ENCODE measurements at places on chromosomes 6 and 20.
A peak's percentile ranks its signal among the peaks of the same experiment; 100 is the strongest.

DNA sequence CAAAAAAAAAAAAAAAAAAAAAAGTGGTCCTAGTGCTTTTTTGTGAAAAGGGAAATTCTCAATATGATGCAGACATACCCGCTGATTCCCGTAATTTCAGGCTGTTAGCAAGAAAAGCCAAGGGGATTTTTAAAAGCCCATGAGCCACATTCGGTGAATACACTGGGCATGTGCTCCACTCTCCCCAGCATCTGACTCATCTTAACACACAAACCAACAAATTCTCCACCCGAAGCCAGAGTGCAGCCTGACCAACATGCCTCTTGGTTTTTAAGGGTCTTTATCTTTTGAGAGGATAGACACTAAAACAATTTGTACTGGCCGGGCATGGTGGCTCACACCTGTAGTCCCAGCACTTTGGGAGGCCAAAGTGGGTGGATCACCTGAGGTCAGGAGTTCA is 45.5 kb upstream of the CD83 start:
- DNase-seq: no peak

GRCh38 chr20:46237227-46237626 is 71.1 kb downstream of the CDH22 start:
- no peak for DNase-seq

DNA sequence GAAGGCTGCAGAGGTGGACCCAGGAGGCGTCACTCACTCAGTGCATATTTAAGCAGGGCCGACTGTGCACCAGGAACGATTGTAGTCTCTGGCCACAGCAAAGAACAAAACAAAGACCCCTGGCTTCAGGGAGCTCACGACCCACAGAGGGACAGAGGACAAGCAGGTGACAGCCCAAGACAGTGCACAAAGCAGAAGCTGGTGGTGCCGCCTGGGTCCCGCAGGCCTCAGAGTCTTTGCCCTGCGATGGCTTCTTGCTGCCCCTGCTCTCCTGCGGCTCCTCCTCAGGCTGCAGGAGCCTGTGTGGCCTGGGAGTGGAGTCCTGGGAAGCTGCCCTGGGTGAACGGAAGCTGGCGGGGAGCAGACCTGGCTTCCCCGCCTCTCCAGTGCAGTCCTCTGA is 300.0 kb downstream of the PREX1 start:
- DNase-seq: no peak

DNA sequence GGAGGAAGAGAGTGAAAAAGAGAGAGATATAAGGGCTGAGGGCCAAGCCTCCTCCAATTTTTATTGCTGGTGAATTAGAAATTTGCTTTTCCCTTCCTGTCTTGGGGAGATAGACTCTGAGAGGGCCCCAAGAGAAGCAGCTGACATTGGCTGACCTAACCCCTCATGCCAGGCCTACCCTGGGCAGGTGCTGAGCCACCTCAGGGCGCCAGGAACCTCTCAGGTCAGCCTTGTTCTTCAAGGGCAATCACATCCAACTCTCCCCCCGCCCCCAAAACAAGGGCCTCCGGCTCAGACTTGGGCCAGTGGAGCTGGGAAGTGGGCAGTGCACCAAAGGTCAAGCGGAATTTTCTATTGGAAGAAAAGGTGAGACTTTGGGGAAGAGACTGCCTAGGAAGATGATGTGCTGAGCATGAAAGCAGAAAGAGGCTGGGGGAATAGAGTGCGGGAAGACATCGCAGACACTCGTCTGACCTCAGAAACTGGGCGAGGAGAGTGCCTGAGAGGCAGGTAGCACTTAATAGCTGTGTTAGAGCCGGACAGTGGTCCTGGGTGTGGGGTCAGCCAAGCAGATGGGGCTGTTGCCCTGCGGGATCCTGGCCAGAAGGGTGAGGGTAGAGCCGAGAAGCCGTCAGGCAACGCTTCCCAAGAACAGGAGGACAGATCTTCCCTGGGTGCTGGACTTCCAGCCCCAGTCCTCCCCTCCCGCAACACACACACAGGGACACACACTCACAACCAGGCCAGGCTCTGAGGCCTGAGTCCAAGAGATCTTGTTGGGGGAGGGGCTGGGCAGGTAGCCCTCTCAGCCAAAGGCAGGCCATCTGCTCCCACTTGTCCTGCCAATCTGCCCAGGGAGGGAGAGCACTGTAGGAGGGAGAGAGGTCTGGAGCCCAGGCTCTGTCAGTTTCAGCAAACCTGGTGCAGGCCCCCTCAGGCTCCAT is 3.7 kb upstream of the FASTKD5 start:
- no peak for DNase-seq

- peak; percentile 25 for DNase-seq
Measured at GRCh38 chr20:39800548-39800947, 838.4 kb downstream of the DHX35 start.

DNA sequence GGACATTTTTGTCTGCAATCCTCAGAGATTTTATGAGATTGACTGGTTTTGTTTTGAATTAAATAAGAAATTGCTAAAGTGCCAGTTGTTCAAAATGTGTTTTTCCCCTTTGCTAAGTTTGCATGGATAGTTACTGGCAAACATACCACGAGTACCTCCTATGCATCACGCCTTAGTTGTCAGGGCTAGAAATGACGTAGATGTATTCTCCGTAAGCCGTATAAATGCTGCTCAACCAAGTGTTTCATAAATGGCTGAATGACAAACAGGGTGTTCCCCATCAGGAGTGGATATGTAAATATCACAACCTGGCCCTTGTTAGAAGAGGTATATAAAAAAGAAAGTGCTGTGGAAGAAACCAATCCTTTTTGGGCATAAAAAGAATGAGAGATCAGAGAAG is 341.1 kb upstream of the ZFP64 start:
- DNase-seq: no peak

- DNase-seq: peak; percentile 10
Measured at GRCh38 chr20:15100506-15101160, 763.2 kb upstream of the FLRT3 start.

DNA sequence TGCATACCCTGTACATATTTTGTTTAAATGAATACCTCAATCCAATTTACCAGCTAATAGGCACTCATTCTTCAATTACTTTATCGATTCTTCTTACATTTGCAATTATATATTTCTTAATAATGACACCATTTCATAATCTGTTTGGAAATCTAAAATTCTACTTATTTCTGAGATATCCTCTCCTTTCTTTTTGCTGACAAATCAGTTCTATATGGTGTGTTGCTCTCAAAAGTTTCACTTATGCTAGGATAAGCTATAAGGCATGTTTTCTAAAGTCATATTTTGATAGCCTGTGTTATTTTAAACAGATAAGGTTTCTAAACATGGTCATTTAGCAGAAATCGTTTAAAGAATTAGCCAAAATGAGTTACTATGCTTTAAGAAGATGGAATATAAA is 140.6 kb upstream of the GJE1 start:
- no peak for DNase-seq

GRCh38 chr6:23929201-23929600 is 196.8 kb upstream of the NRSN1 start:
- DNase-seq: no peak

DNA sequence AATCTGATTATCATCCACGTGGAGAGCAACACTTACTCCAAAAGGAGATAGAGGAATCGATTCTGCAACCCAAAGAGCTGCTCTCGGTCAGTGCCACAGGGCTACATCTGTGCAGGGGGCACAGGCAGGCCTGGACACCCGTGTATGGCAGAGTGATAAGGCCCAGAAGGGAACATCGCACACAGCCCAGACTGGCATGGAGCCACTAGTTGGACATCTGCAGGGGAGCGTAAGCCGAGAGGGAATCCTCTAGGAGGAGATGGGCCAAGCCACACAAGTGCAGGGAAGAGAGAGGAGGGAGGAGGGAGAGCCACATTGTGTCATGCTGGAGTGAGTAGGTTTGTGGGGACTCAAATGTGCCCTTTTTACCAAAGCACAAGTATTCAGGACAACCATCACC is 50.4 kb upstream of the ENTPD6 start:
- no peak for DNase-seq

DNA sequence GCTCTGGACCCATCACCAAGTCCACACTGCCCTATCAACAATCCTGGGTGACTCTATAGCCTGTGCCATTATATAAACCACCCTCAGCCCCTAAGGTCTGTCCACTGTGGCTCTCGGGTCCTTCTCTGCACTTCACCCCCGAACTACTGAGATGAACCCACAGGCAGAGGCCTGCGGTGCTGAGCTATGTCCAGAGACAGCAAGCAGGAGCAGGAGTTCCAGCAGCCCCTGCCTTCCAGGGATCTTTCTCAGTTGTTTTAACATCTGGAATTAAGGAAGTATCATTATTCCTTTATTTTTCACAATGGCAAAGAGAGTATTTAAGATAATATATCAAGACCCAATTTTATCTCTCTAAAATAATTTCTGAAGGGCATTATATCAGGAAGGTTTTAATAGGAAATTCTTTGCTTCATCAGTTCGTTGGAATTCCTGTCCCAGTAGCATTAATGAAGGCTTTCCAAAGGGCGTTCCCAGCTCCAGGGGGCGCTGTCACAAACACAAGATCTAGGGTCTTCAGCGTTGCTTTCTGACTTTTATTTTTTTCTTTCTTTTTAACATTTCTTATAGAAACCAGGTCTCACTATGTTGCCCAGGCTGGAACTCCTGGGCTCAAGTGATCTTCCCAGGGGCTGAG is 27.3 kb downstream of the RRBP1 start:
- DNase-seq: no peak

DNA sequence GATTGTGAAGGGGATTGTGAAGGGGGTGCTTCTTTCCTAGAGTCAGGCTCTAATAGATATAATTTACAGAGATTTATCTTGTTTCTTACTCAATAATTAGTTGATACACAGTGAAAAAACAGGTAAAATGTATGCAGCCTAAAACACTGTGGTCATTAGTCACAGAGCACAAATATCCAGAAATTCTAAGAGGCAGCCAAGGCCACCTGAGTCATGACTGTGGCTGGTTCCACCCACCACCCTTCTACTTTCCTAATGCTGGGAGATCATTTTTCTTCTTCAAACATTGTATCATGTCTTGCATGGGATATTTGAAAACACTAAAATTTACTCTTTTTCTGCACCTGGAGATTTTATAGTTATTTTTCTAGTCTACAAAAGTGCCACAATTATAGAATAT is 181.6 kb downstream of the OTOR start:
- no peak for DNase-seq

DNA sequence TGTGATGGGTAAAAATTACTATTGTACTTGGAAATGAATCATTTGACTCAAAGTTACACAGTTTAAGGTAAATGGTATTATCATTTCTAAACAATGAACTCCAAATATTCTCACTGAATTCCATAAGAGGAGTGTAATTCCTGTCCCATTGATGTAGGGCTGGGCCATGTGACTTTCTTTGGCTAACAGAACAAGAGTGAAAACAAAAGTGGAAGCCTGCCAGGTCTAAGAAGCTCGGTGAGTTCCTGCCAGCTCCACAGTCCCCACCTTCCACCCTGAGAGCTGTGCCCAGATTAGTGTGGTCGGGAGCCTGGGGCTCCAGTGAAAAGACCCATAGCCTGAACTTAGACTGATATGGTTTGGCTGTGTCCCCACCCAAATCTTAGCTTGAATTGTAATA is 24.6 kb downstream of the TBXT start:
- DNase-seq: no peak

DNA sequence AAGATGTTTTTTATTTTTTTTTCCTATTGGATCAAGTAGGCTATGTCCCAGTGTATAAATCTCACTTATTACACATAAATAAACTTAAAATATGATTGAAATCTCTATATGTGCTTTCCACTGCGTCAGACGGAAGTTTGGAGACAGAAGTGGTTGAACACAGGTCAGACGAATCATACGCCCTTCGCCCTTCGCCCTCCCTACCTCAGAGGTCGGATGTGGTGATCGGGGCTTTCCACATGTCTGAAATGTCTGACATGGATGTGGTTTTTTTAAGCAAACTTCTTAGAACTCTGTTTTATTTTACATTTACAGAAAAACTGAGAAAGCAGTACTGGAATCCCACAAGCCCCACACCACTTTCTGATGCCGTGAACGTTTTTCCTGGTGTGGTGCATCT is 344.4 kb downstream of the THBS2 start:
- DNase-seq: no peak

DNA sequence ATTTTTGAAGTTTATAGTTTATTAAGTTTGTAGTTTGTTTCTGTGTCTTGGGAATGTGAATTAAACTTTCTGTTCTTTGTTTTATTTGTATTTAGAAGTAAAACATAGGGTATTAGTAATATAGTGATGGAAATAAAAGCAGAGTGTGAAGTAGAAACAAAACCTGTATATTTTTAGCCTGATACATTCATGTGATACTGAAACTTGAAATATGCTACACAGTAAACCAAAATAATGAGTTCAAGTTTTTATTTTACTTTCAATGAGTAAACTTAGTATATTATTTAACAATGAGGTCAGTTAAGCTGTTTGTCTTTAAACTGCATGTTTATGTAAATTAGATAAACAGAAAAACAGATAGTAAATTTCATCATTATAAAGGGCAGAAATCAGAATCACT is 1592.6 kb downstream of the GRIK2 start:
- DNase-seq: no peak

Measured in kidney epithelial cell (primary cell).